ENCODE measurements at places on chromosomes 2 and 18. TPM values are rescaled to one million over a fixed set of nuclear protein-coding genes. Genes with fewer than 3 reads are reported as not detected.
A peak's percentile ranks its signal among the peaks of the same experiment; 100 is the strongest.

The RGPD3 gene
- 1.8 TPM for polyA plus RNA-seq

- no peak for DNase-seq
These were observed 58.3 kb upstream of the PNPT1 start for GRCh38 chr2:55751966-55752365.

- peak; percentile 53 for DNase-seq
These were observed 101.5 kb upstream of the SETBP1 start for GRCh38 chr18:44579028-44579702.

GRCh38 chr2:228860601-228861285 lies 410.3 kb downstream of the PID1 start:
- no peak for DNase-seq

GRCh38 chr2:6975988-6976387 lies 58.8 kb downstream of the RNF144A start:
- no peak for DNase-seq
